ENCODE measurements at places on chromosomes 7 and 10. TPM values are rescaled to one million over a fixed set of nuclear protein-coding genes. Genes with fewer than 3 reads are reported as not detected.

GRCh38 chr10:100878291-100878910 is 34.4 kb upstream of the SLF2 start:
- DNase-seq = peak; percentile 71
- H3K27me3 ChIP-seq = peaks cover 5% of the 10 kb centered on the region
- H3K4me3 ChIP-seq = no peak overlapping the region
- H3K27ac ChIP-seq = no peak overlapping the region
- no peaks in the 10 kb centered on the region for H3K36me3 ChIP-seq

- peaks cover 17% of the 10 kb centered on the region for H3K36me3 ChIP-seq
- peaks cover 37% of the 10 kb centered on the region for H3K4me1 ChIP-seq
- no peak overlapping the region for H3K27ac ChIP-seq
- no peak for DNase-seq
- H3K27me3 ChIP-seq = peaks cover 7% of the 10 kb centered on the region
- no peak overlapping the region for H3K4me3 ChIP-seq
These were observed 72.4 kb downstream of the DNAJB6 start for GRCh38 chr7:157409149-157409752.

DNA sequence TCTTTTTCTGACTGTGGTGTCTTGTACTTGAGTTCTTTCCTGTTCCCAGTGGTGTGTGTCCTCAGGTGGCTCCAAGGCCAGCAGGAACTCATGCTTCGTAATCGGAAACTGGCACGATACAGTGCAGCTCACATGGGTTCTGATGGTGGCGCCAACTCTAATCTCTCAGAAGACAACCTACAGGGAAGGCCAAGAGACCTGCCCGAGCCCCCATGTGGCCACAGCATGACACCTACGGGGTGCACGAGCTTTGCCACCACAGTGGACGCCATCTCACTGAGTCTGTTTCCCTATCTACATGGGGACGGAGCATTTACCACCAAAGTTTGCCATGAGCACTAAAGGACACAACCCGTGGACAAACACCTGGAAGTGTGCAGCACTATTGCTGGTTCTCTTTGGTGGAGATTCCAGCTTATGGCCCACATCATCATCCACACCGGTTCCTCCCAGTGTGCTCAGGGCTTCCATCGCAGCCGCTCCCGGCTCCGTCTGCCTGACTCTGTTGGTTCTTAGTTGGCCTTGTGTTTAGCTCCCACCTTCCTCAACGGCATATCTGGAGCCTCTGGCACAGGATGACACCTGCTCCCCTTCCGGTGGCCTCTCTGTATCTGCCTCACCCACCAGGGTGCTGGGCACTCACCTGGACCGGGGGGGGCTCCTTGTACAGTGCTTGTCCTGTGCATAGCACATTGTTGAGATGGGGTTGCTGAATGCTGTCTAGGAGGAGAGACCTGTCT is 586.6 kb upstream of the MKI67 start:
- H3K27me3 ChIP-seq = peaks cover 5% of the 10 kb centered on the region
- DNase-seq = no peak

Gene IGFBP1
- not detected for total RNA-seq

GRCh38 chr7:72919256-72919775 is 5.6 kb upstream of the POM121 start:
- peak overlapping the region; percentile 69 for H3K27ac ChIP-seq
- H3K4me3 ChIP-seq = no peak overlapping the region
- peak; percentile 8 for DNase-seq
- H3K36me3 ChIP-seq = peaks cover 15% of the 10 kb centered on the region
- H3K27me3 ChIP-seq = peaks cover 1% of the 10 kb centered on the region
